Activated CD8-positive, alpha-beta memory T cell treated with anti-CD3 and anti-CD28 coated beads for 1 hour (primary cell): ENCODE measurements at places on chromosomes 1 and 21.

DNA sequence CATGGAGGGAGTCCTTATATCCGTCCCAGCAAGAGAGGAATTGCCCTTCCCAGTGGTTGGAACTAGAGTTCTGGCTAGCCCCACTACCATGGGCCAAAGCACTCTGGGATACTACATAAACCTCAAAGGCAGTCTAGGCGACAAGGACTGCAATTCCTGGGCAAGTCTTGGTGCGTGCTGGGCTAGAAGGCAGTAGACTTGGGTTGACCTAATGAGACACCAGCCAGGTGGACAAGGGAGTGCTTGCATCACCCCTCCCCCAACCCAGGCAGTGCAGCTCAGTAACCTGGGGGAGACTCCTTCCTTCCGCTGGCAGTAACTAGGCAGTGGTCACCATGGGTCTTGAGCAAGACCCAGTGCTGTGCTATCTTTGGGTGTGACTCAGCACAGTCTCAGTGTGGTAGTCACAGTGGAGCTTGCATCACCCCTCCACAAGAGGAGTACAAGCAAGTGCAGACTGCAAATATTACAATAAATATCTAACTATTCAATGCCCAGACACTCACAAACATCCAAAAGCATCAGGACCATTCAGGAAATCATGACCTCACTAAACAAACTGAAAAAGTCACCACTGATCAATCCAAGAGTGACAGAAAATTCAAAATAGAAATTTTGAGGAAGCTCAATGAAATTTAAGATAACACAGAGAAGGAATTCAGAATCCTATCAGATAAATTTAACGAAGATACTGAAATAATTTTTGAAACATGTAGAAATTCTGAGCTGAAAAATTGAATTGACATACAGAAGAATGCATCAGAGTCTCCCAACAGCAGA is 84.7 kb upstream of the LYPLAL1 start:
- DNase-seq, result no peak

GRCh38 chr21:21051109-21052055 is 53.2 kb downstream of the NCAM2 start:
- no peak for DNase-seq

GRCh38 chr1:46204406-46204742 is 1.2 kb downstream of the LURAP1 start:
- DNase-seq, result no peak

DNA sequence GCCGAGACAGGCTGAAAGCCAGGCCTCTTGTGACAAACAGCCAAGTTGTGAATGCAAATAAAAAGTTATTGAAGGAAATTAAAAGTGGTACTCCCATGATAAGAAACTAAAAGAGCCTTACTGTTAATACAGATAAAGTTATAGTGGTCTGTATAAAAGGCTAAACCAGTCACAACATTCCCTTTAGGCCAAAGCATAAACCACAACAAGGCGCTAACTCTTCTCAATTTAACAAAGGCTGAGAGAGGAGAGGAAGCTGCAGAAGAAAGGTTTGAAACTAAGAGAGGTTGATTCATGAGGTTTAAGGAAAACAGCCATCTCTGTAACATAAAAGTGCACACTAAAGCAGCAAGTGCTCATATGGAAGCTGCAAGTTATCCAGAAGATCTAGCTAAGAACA is 10.7 kb downstream of the C1orf105 start:
- DNase-seq, result no peak

DNA sequence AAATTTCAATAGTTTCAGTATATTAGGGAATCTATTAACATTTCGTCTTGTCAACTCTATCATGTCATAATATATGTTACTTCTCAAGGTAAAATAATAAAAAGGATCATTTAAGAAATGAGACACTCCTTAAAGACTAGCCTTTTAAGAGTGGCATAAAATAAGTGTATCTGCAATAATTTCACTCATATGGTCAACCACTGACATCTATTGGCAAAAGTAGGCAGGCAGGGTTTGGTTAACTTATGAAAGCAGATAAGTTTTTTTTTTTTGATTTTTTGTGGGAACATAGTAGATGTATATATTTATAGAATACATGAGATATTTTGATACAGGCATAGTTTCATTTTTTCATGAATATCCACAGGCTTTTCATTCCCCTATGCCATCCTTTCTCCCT is 5.5 kb upstream of the RGS21 start:
- no peak for DNase-seq

DNA sequence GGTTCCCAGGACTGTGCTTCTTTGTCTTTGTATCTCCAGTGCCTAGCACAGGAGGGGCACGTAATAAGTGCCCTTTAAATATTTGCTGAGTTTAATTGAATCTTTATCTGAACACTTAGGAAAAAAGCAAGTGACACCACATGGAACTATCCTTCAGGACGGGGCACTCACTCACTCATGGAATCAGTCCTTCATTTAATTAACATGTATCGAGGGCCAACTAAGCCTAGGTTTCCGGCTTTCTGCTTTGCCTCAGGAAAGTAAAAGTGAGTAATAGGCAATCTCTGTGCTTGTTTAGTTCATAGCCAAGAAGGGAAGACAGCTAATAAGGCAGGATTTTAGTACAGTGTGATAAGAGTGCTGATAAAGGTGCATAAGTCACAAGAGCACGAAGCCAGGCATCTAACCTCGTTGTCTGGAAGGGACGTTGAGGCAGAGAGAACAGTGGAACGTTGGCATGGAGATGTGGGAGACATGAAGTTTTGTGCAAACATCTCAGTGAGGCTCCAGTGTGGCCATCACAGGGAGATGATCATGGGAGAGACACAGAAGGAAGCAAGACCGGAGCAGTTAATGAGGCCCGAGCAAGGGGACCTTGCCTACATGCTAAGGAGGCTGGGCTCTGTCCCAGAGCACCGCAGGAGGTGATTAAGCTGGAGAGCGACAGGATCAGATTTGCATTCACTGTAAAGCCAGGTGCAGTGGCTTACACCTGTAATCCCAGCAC is 54.1 kb upstream of the TRIM67 start:
- no peak for DNase-seq

DNA sequence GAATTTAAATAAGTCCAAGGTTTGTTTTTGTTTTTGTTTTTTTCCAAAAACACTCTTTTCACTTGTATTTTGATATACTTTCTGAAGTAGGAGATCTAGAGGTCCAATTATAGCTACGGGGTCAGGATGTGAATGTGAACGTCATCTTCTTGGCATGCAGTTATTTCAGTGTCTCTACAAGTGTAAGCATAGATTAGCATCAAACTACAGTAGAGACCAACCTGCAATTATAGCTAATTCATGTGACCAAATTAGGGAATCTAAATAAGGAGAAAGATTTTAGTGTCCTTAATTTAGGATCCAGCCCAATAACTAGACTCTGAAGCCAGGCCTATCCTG is 107.3 kb upstream of the PALMD start:
- DNase-seq, result no peak

- no peak for DNase-seq
Measured at GRCh38 chr21:24223624-24224023, 1383.7 kb downstream of the MRPL39 start.

DNA sequence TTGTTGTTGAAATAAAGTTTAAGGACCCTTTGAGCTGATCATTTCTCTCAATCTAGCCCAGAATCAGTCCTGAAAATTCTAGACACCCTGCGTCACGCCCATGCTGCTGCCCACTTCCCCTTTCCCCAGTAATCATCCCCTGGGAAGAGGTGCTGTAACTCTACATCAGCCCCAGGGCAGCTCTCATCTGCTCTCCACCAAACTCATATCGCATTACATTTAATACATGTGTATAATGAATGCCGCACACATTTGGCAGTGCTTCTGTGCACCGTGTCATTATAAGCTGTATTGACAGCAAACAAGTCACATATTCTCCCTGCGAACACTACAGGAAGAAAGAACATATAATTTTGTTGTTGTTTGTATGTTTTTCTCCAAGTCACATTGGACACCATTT is 539.7 kb upstream of the DAB1 start:
- DNase-seq, result no peak

GRCh38 chr1:102420034-102420433 is 423.3 kb upstream of the OLFM3 start:
- no peak for DNase-seq

DNA sequence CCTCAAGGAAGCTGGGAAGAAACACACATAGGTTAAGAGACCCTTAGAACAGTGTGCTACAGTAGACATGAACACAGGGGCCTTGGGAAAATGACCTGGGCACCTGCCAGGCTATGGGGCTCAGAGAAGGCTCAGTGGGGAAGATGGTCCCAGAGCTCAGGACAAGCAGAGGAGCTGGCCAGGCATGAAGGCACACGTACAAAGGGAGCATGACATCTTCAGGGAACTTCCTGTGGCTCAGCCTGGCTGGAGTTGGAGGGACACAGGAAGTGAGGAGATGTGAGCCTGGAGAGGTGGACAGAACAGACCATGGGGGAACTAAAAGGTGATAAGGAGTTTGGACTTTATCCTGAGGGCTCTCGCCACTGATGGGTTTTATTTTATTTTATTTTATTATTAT is 3.8 kb upstream of the SLC50A1 start:
- no peak for DNase-seq

DNA sequence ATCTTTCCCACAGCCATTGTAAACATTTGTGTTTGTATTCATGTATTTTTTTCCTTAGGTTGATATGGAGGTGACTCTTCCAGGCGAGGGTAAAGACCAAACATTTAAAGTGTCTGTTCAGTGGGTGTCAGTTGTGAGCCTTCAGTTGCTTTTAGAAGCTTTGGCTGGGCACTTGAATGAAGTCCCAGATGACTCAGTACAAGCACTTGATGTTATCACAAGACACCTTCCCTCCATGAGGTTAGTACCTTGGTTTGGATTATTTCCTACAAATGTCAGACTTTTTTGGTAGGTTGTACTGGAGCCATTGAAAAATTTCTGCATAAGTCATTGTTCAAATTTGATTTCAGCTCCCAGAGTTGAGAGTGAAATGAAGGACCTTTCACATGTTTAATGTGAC is 17.4 kb downstream of the AGO4 start:
- no peak for DNase-seq

- no peak for DNase-seq
Measured at GRCh38 chr1:25809929-25810328, 9.8 kb upstream of the MTFR1L start.

DNA sequence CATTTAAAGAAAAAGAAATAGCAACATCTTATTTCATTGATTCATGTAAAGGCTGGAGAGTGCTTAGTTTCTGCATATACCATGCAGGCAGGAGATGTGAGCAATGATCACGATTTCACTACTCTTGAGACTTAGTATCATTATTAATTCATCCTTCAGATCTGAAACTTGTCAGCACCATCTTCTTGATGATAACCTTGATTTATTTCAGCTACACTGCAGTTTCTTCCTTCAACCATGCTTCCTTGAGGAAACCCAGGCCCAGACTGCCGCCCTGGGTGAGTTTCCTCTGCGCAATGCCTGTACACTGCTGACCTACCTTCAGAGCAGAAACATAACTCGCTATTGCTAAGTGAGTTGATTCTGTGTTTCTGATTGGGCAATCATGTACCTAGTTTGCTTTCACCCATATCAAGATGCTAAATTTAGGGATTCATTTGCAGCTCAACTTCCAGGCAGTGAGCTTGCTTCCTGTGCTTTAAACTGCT is 13.5 kb upstream of the BCL10 start:
- no peak for DNase-seq

- DNase-seq, result no peak
Measured at GRCh38 chr1:109498161-109498801, 4.4 kb downstream of the CYB561D1 start.
